ENCODE measurements at places on chromosomes 2 and 18.

DNA sequence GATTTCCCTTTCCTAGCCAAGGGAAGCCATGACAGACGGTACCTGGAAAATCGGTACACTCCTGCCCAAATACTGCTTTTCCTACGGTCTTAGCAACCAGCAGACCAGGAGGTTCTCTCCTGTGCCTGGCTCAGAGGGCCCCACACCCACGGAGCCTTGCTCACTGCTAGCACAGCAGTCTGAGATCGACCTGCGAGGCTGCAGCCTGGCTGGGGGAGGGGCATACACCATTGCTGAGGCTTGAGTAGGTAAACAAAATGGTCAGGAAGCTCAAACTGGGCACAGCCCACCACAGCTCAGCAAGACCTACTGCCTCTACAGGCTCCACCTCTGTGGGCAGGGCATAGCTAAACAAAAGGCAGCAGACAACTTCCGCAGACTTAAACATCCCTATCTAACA is 6.8 kb upstream of the CD207 start:
- DNase-seq: no peak

- no peak for DNase-seq
Observed at GRCh38 chr2:203875471-203875870, 7.9 kb downstream of the CTLA4 start.

DNA sequence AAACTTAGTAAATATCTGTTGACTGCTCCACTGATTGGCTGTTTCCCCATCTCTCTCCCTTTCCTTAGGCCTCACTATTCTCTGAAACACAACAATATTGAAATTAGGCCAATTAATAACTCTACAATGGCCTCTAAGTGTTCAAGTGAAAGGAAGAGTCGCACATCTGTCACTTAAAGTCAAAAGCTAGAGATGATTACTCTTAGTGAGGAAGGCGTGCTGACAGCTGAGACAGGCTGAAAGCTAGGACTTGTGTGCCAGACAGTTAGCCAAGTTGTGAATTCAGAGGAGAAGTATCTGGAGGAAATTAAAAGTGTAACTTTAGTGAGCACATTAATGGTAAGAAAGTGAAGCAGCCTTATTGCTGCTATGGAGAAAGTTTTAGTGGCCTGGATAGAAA is 48.4 kb downstream of the PLEK start:
- no peak for DNase-seq

GRCh38 chr2:136284226-136285119 is 166.5 kb upstream of the CXCR4 start:
- no peak for DNase-seq

- no peak for DNase-seq
Observed at GRCh38 chr2:181516992-181517391, 59.8 kb downstream of the ITGA4 start.

DNA sequence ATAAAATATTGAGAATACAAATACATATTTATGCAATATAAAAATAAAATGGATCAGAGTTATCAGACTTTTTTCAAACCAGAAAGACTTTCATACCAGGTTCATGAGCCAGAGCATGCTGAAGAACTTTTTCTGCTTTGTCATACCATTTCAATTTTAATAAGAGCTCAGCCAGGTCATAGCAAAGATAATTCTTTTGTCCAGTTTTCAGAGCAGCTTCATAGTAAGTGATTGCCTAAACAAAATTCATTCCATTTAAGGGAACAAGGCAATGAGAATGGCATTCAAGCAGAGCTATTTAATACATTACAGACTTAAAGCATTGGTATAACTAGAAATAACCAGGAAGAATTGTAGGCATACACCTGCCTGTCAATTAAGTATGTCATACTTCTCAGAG is 42.3 kb downstream of the TTC21B start:
- DNase-seq: no peak

DNA sequence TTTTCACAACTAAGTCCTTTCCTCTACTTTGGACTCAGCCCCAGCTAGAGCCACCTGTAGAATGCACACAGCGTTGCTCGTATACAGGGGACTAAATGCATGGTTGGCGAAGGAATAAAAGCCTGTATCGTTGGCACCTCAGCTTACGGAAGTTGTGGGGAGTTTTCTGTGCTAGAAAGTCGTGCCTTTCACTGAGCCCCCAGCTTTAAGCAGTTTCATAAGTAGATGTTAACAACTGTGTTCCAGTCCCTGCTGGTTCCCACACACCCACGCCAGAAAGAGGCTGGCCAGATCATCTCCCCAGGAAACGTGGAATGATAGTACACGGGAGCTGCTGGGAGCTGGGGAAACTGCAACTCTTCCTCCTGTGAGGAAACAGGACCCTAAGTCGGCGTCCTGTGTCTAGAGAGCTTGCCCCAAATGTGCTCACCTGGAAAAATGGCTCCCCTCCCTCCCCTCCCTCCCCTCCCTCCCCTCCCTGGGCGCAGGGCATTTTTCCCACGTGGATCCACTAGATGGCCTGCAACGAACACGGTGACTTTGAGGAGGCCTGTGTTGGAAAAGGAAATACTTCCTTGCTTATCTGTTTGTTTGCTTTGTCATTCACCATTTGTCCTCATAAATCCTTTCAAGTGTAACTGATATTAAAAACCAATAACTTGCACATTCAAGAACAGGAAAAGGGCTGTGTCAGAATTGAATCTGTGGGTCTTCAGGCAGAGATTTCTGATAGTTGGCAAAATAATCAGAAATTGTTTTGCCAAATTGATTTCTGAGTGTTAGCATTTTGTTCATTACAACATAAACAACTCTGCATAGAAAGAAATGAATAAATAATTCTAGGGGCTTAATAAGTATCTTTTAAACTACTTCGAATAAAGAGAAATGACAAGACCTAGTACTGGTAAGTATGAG is 43.9 kb upstream of the RFX8 start:
- DNase-seq: peak; percentile 45

DNA sequence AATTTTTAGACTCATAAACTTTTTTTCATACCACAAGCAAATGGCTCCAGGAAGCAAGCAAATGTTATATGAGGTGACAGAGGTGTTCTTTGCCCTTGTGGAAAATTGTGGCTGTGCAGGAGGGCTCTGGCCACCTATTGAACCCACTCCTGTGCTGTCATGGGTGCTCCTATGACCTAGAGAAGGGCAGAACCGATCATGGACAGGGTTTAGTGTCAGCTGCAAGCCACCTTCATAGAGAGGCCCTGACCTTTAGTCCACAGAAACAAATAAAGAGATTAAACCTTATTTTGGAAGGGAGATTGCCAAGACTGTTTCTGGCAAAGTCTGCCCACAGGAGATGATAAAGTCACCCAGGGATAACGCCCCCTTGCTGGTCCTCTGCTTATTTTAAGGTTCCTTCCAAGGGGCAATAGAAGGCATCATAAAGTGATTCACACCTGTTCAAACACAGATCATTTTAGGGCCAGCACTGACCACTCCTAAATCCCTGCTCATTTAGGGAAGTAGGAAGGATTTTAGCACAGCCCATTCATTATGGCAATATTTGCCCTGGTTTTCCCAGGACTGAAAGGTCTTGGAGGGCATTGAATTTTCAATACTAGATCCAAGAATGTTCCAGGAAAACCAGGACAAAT is 26.1 kb upstream of the STAT4 start:
- DNase-seq: no peak

- no peak for DNase-seq
Observed at GRCh38 chr2:238594796-238595749, 168.3 kb downstream of the ASB1 start.

GRCh38 chr18:12034241-12035100 is 53.2 kb downstream of the IMPA2 start:
- no peak for DNase-seq

DNA sequence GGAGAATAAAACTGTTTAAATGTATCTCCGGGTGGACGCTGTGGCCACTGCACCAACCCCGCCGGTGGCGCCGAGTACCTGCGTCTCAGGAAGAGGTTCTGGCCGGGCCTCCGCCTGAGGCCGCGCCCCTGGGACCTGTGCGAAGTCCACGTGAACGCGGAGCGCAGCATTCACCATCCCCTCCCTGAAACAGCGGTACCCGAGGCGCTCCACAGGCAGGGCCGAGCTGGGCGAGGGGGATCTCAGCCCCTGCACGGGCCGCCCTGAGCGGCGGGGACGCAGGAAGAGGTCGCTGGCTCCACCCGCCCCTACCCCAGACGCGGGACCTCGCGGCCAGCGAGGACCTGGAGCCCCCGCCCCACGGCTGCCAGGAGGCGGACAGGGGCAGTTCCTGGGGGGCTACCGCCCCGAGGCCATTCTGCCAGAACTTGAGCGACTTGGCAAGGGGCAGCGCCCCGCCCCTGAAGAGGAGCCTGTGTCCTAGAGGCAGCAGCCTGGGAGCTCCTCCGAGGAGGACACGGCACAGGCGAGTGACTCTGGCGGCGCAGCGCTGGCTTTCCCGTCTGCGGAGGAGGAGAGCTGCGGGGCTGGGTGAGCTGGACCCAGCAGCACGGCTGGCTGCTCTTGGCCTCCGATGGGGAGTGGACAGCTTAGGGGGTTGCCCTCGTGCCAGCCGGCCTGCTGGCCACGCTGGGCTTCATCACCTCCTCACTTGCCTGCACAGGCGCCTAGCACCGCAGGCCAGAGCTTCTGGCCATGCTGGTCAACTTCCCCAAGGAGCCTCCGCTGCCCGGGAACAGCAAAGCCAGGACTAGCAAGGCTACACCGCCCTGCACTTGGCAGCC is 9.7 kb upstream of the TEKT4 start:
- no peak for DNase-seq

DNA sequence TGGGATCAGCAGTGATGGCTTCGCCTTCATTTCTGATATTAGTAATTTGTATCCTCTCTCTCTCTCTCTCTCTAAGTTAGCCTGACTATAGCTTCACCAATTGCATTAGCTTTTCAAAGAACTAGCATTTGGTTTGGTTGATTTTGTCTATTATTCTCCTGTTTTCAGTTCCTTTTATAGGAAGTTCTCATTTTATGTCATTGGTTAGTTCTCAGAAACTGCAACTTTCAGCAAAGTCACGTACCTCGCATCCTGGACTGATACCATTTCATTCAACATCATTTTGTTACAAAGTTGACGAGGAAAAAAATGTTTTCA is 450.8 kb downstream of the EIPR1 start:
- DNase-seq: no peak

DNA sequence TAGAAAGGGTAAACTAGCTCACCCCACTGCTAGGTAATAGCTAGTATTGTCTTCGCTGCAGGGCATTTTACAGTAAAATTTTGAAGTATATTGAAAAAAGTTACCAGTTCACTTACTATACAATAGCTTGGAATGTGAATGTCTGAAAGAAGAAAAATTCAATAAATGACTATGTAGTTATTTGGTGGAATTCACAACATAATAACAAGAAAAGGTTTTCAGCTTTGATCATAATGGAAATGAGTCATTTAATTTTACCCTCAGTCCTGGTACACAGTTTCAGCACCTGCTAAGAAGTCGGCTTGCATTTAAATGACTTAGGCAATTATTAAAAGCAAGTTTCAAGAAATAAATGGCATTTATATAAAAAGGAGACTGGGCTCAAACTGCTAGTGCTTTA is 90.4 kb downstream of the NUP35 start:
- no peak for DNase-seq

GRCh38 chr2:7704296-7704865 is 787.2 kb downstream of the RNF144A start:
- no peak for DNase-seq

GRCh38 chr18:63206433-63207142 is 113.0 kb downstream of the BCL2 start:
- no peak for DNase-seq

- no peak for DNase-seq
Observed at GRCh38 chr18:61545281-61546245, 212.3 kb downstream of the CDH20 start.

DNA sequence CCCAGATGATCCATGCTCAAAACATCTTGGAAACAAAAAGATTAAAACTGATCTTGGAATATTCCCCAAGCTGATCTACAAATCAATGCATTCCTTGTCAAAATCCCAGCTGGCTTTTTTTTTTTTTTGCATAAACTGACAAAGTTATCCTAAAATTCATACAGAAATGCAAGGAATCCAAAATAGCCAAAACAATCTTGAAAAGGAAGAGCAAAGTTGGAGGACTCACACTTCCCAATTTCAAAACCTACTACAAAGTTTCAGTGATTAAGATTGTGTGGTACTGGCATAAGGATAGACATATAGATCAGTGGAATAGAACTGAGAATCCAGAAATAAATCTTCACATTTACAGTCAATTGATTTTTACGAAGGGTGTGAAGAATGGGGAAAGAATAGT is 306.8 kb upstream of the MGAT5 start:
- DNase-seq: no peak

Measured in COLO829 (cell line).